ENCODE measurements at places on chromosomes 1 and 21. TPM values are rescaled to one million over a fixed set of nuclear protein-coding genes. Genes with fewer than 3 reads are reported as not detected.
A peak's percentile ranks its signal among the peaks of the same experiment; 100 is the strongest.

DNA sequence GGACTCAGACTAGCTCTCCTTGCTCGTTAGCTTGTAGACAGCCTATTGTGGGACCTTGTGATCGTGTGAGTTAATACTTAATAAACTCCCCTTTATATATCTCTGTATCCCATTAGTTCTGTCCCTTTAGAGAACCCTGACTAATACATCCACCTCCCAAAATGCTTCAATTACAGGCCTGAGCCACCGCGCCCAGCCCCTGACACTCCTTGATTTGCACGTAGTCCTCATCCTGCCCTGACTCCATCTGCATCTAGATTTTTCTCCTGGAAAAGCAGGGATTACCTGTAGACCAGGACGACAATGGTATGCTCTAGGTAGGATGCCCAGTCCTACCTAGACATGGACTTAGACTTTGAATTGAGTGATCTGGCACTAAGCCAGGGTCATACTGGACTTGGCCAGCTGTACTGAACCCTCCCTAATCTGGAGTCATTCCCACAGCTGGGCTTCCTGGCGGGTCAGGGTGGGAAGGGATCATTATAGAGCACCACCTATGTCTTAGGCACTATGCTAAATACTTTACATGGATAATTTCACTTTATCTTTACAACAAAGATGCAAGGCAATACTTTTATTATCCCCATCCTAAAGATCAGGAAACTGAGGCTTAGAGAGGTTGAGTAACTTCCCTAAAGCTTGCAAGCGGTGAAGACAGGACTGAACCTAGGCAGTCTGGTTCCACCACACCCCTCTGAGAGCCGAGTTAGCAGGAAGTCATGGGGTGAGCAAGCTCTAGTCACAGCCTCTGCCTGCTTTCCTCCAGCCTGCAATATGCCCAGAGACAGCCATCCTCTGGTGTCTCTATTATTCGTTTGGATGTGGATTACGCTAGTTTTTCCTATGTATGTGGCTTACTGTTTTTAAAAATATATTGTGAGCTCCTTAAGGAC is 89.4 kb downstream of the DTL start:
- no peak for DNase-seq

- DNase-seq = no peak
Observed at GRCh38 chr1:100795646-100795985, 76.1 kb downstream of the VCAM1 start.

- DNase-seq = peak; percentile 28
Observed at GRCh38 chr1:110945626-110946025, 18.1 kb downstream of the LRIF1 start.

GRCh38 chr1:16172964-16173446 is 17.1 kb upstream of the EPHA2 start:
- DNase-seq = peak; percentile 94

- no peak for DNase-seq
Observed at GRCh38 chr21:39644062-39644560, 31.4 kb downstream of the B3GALT5 start.

DNA sequence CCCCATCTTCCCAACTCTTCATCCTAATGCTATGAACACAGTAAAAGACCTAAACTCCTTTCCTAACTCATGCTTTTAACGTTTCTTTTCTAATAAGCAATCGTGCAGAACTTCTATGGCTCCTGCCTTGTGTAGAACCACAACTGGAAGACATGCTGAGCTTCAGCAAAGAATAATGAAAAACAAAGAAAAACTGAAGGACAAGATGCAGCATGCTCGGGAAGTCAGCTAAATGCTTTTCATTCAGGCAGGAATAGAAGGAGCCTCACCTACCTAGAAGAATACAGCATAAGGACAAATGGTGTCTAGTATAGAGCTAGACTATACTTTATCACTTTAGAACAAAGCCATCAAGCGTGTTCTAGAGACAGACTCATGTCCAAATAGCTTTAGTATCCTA is 45.9 kb downstream of the LUZP1 start:
- DNase-seq = no peak

GRCh38 chr1:230142608-230143210 is 75.7 kb downstream of the GALNT2 start:
- DNase-seq = no peak

- no peak for DNase-seq
Observed at GRCh38 chr1:96464066-96464465, 257.5 kb upstream of the PTBP2 start.

PLA2G2D gene
- total RNA-seq = not detected
